Stimulated activated CD4-positive, alpha-beta T cell treated with anti-CD3 and anti-CD28 coated beads, Interleukin-2, amount 100 ng/mL, for 24 hours (primary cell): ENCODE measurements at places on chromosomes 4 and X.

DNA sequence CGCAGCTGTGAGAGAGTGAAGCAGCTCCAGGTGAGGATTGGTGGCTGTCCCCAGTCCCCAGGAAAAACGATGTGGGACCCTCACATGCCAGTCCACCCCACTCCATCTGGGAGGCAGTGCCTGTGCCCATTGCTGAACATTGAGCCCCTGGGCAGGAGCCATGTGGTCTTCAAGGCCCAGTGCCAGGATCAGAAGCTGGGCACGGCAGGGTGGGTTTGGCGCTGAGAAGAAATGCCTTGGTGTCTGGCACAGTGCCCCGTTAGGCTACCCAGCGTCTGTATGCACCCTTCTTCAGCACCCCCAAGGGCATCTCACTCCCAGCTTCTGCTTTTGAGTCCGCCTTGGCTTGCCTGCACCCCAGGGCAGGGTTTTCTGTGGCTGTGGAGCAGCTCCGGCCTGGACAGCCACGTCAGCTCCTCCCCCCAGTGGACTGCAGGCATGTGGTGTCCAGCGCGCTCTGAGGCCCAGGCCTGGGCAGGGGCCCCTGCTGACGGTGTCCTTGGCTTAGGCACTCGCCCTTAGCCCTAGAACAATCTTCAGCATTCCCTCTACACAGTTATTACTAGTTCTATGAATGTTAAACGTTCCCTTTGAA is 28.6 kb downstream of the RGS12 start:
- no peak for DNase-seq

- DNase-seq, result no peak
Observed at GRCh38 chr4:122041312-122041711, 89.5 kb upstream of the TRPC3 start.

- DNase-seq, result no peak
Observed at GRCh38 chrX:57121816-57122215, 468 bp upstream of the SPIN2B start.

DNA sequence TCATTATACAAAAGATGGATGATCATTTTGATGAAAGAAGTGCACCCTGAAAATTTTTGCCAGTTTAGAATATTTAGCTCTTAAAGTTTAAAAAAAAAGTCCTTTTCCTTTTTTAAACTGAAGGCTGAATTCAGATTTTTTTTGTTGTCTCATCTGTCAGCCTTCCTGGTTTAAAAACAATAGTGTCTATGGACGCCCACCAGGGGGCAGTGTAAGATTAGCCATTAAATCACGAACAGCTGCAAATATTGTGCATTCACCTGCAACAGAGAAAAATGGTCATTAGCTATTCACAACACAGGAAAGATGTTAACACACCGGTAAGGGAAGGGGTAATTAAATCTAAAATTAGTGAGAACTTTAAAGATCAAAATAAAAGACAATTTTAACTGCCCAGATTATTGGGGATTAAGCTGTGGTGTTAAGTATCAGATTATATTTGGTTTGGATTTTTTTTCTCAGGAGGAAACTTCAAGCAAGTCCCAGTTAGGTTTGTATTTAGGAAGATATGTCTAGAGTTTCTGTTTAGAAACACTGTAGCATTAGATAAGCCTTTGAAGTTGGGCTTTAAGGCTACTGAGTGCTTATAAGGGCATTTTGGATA is 4.4 kb upstream of the CXorf38 start:
- peak; percentile 66 for DNase-seq

GRCh38 chr4:75841641-75842520 is 60.4 kb downstream of the PPEF2 start:
- DNase-seq, result no peak

- no peak for DNase-seq
Observed at GRCh38 chrX:133511041-133511440, 95.8 kb upstream of the GPC4 start.

DNA sequence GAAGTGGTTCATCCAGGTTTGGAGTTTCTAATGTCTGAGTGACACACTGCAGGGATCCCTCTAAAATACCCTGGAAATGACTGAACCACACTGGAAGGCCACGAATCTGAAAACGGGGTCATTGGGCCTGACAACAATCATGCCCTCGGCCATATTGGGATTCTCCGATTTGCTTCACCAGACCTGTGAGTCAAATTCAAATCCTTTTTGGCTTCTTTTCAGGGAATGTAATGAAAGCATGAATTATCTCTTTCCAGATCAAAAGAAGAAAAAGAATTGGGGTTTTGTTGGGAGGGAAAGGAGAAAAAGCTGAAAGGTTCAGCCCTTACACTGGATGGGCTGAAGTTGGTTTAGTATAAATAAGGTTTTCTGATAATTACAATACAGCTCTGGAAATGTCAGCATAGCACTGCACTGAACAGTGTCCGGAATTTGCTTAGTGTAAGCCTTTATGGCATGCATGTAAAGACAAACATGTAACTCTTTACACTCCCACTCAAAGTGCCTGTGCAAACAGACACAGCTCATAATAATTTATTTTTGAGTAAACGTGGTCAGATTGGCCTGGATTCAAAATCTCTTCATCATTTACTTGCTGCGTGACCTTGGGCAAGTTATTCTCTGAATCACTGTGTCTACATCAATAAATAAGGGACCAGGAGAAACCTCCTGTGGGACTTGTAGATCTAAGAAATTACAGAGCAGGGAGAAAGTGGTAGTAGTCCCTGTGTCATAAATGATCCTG is 21.4 kb downstream of the CT47C1 start:
- no peak for DNase-seq

DNA sequence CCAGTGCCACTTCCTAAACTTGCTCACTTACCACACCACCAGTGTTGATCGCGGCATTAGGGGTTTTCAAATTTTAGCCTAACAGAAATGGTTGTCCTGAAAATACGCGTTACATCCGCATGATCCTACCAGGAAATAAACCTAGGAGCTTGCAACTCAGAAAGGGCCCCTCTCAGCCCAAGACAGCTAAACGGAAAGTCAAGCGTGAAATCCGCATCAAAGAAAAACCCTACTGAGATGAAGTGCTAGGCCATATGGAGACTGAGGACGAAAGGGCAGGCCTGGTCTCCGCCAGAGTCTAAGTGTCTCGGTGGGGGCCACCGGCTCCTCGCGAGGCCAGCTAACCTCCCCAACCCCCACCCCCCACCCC is 626 bp downstream of the YTHDC1 start:
- DNase-seq, result no peak

DNA sequence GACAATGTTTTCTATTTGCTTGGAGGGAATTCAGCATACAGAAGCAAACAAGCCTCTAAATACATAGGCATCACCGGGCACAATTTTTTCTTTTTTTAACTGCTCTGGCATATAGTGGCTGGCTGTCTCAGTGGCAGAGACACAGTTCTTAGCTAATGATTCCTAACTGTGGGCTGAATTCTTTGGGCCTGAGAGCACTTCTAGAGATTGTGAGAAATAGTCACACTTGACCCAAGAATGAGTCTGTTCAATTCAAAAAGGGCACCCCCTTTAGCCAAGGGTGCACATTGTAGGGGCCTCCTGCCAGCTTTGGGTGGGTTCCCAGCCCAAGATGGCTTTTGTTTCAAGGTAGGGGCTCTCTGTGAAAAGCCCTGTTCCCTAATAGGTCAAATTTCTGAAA is 345.7 kb downstream of the ARHGAP10 start:
- no peak for DNase-seq

DNA sequence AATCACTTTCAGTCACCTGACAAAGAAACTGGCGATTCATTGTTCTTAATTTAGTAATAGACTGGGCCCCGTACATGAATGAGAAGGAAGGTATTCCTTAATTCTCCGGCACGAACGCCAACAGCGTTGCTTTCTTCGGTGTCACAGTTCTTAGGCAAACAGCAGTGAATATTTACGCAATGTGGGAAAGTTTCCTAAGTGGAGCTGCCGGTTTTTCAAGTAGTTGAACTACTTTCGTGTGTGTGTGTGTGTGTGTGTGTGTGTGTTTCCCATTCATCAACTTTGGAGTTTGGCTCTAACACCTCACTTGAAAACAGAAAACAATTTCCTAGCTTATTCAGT is 651 bp downstream of the NXT2 start:
- DNase-seq, result no peak

DNA sequence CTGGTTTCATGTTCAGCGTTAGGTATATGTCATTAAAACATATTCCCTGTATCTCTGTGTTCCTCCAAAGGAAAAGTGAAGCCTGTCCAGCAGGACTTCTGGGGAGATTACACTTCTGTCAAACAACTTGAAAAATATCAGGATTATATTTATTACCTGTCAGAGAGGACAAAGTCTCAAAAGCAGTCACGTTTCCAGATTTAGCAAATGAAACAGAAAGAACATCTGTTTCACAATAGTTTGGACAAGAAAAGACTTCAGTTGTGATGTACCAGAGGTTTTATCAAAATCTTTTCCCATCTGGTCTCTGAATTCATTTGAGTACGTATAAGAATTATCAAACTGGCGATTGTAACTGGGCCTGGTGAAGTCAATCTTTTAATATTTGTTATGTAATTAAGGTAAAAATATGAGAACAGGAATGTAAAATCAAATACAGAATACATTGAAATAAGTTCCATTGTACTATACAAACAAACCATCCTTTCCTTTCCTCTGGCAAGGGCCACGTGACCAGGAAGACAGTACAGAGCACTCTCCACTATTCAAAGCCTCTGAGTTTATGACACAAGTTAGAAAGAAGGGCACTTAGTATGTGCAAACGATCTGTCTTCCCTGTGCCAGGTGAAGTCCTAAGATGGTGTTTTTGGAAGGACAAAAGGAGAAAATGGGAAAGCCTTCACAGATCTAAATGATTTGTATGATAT is 3.2 kb downstream of the CASP3 start:
- no peak for DNase-seq

DNA sequence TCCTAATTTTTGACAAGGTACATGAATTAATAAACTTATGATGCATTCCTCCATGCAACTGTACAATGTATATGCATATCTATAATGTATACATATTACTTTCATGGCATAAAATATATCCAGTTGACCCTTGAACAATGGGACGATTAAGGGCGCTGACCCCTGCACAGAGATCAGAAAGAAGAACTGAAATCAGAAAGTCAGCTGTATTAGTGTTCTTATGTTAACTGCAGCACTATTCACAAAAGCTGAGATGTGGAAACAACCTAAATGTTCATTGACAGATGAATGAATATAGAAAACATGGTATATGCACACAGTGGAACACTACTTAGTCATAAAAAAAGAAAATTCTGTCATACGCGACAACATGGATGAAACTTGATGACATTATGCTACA is 457.1 kb downstream of the GBA3 start:
- DNase-seq, result no peak

- DNase-seq, result no peak
Observed at GRCh38 chr4:101286663-101287062, 60.7 kb downstream of the PPP3CA start.

DNA sequence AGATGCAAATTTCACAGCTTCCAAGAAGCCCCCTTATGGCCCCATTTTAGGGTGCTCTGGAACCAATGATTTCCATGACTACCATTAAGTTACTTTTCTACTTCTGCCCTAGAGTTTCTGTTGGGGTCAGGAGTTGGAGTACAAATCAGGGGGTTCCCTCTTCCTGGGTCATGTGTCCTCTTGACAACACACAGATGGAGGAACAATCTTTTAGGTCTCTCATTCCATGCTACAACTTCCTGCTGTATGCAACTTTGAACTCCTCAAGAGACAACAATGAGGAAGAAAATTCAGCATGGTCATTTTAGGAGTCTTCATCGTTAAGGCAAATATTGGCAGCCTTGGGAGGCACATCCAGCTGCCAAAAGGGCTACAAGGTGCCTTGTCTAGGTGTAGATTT is 79.7 kb downstream of the SEL1L3 start:
- DNase-seq, result no peak

- peak; percentile 20 for DNase-seq
Observed at GRCh38 chrX:37685381-37686359, at the start of gene XK. Gene XK, plus strand, starts transcription at chrX:37685791. Its CDS starts 171 bp downstream, at chrX:37685962.

DNA sequence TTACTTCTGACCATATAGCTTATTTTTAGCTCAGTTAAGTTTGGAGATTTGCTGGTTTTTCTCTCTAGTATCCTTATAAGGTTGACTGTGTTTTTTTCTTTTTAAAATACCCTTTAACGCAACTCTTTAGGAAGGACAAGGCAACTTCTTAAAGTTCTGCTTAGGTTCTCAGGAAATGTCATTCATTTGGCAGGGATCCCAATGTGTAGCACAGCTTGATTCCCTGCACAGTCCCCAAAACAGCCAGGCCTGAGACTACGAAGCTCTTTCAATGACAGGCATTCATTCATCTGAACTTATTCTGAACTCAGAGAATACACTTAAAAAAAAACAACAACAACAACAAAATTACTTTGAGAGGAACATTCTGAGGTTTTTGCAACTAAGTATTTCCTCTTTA is 1765.8 kb downstream of the PCDH7 start:
- DNase-seq, result no peak

DNA sequence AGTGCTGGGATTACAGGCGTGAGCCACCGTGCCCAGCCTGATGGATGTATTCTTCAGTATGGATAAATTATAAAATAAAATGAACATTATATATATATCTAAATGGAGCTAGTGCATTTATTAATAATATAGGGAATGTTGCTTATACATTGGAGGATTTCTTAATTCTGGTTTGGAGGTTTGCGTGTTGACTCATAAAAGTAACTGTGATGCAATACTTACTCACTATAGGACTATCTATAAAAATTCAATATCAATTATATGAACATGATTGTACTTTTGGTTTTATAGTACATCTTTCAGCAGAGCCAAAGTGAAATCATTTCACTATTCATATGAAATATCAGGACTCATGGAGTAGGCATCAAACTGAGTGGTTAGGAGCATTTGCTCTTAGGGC is 3.2 kb upstream of the AREG start:
- no peak for DNase-seq

DNA sequence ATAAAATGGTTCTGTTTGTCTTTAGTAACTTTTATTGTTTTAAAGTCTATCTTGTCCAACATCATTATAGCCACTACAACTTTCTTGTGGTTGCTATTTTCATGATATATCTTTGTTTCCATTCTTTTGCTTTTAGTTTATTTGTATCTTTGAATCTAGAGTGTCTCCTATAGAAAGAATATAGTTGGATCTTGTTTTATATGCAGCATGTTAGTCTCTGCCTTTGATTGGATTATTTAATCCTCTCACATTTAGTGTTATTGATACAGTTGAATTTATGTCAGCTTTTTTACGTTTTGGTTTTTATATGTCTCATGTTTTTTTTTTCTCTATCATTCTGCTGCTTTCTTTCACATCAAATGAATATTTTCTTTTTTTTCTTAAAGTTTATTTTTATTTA is 98.1 kb downstream of the VSIG4 start:
- DNase-seq, result no peak

DNA sequence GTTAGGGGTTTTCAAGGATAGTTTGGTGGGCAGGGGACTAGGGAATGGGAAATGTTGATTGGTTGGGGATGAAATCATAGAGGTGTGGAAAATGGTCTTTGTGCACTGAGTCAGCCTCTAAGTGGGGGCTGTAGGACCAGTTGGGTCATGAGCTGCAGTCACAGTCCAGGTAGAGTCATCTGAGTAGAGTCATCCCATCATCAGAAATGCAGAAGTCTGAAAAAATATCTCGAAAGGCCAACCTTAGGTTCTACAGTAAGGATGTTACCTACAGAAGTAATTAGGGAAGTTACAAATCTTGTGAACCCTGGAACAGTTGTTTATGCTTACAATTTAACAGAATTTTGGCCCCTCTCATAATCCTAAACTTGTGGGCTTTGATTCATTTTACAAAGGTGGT is 63.4 kb upstream of the AP1S2 start:
- DNase-seq, result no peak
